ENCODE measurements at places on chromosomes 4 and X. TPM values are rescaled to one million over a fixed set of nuclear protein-coding genes. Genes with fewer than 3 reads are reported as not detected.
A peak's percentile ranks its signal among the peaks of the same experiment; 100 is the strongest.

Gene GPR50
- not detected for total RNA-seq

- no peak for DNase-seq
These were observed 81.6 kb upstream of the ADRA2C start for GRCh38 chr4:3684546-3684945.

- no peak for DNase-seq
These were observed 230.7 kb downstream of the UNC5C start for GRCh38 chr4:95318044-95318443.

- no peak for DNase-seq
These were observed 10.4 kb upstream of the DGAT2L6 start for GRCh38 chrX:70166601-70167590.

DNA sequence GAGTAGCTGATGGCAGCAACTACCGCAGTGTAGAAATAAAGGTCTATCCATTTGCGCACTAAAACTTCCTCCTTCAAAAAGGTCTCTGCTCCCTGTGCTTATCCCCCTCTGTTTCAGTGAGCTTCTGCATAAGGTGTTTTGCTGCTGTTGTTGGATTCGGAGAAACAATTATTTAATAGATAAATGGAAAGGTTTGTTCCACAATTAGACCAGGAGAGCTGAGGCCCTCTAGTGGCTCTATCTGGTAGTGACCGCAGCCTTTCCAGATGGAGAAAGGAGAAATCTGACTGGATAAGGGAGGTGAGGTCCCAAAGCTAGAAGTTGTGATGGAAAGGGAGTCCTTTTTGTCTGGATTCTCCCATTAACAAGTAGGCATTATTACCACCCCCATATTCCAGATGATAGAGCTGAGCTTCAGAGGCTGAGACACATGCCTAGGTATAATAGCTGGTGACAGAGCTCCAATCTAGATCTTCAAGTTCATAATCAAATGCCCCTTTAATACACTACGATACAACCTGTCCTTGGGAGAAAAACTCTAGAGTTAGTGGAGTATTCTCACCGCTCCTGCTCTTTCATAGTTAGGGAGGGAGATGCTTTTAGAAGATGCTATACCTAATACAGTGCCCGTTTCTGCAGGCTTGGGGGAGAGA is 5.1 kb upstream of the GABRQ start:
- DNase-seq = peak; percentile 50

Measured in activated CD4-positive, alpha-beta memory T cell treated with anti-CD3 and anti-CD28 coated beads for 36 hours (primary cell).